ENCODE measurements at places on chromosomes 2 and 18. TPM values are rescaled to one million over a fixed set of nuclear protein-coding genes. Genes with fewer than 3 reads are reported as not detected.

Gene SALL3
- 0.52 TPM for total RNA-seq

Gene POTEC
- total RNA-seq = under 0.01 TPM

Gene RAX
- not detected for total RNA-seq

Gene PTPRM
- total RNA-seq = 101 TPM

Gene SH3BP4
- 35.6 TPM for total RNA-seq

Gene GPR45
- not detected for total RNA-seq

Gene ANKRD62
- not detected for total RNA-seq

Gene GPR55
- total RNA-seq = not detected

Gene BCL2
- total RNA-seq = 0.92 TPM

Gene TANC1
- total RNA-seq = 40.1 TPM

Gene UBE2E3
- total RNA-seq = 62.7 TPM

Gene DAW1
- 2.5 TPM for total RNA-seq

Gene RAD51AP2
- not detected for total RNA-seq

Gene UGT1A7
- 0.96 TPM for total RNA-seq

Gene NETO1
- not detected for total RNA-seq

Gene INO80D
- total RNA-seq = 9.0 TPM

Gene TMEM182
- 3.7 TPM for total RNA-seq

Gene IL1B
- 11.9 TPM for total RNA-seq

Gene ACTG2
- 32.7 TPM for total RNA-seq

Gene GPR75
- total RNA-seq = 1.5 TPM

Gene MTCL1
- 22.6 TPM for total RNA-seq

Gene NAT8
- not detected for total RNA-seq

Gene TRIM54
- 0.10 TPM for total RNA-seq

Gene ADGRF3
- total RNA-seq = 0.20 TPM

Gene CPO
- not detected for total RNA-seq

Gene RNASEH1
- 30.5 TPM for total RNA-seq

Gene C2orf72
- total RNA-seq = 6.3 TPM

Gene CNOT11
- 18.3 TPM for total RNA-seq

Gene SCN9A
- 23.8 TPM for total RNA-seq

Gene DPP10
- not detected for total RNA-seq

Gene DLX1
- 1.6 TPM for total RNA-seq

Gene MCEE
- 23.0 TPM for total RNA-seq

Gene AGXT
- not detected for total RNA-seq

Gene PNPT1
- 22.2 TPM for total RNA-seq

Gene OR6B2
- total RNA-seq = not detected

Gene PCGF1
- 26.2 TPM for total RNA-seq

Gene HSBP1L1
- total RNA-seq = 3.9 TPM
